ENCODE measurements at places on chromosomes 13 and 19. TPM values are rescaled to one million over a fixed set of nuclear protein-coding genes. Genes with fewer than 3 reads are reported as not detected.

- no peak for DNase-seq
Observed at GRCh38 chr19:16371540-16371986, 46.9 kb downstream of the KLF2 start.

DNA sequence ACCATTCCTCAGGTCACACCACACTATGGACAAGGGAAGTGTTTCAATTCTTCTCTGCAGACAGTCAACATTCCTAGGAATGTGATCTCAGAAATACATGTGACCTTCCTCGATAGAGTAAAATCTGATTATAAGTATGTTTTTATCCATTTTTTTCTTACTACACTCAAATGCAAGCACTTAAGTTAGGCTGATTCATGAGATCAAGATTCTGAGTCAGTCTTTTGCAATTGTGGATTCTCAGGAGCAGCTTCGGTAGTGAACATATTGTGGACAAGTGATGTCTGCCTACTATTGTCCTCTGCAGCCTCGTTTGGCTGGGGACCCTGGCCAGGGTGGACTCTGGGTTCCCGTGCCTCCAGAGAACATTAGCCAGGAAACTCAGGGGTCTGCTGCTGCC, 3.2 kb downstream of the SERPINE3 start:
- DNase-seq, result no peak

DNA sequence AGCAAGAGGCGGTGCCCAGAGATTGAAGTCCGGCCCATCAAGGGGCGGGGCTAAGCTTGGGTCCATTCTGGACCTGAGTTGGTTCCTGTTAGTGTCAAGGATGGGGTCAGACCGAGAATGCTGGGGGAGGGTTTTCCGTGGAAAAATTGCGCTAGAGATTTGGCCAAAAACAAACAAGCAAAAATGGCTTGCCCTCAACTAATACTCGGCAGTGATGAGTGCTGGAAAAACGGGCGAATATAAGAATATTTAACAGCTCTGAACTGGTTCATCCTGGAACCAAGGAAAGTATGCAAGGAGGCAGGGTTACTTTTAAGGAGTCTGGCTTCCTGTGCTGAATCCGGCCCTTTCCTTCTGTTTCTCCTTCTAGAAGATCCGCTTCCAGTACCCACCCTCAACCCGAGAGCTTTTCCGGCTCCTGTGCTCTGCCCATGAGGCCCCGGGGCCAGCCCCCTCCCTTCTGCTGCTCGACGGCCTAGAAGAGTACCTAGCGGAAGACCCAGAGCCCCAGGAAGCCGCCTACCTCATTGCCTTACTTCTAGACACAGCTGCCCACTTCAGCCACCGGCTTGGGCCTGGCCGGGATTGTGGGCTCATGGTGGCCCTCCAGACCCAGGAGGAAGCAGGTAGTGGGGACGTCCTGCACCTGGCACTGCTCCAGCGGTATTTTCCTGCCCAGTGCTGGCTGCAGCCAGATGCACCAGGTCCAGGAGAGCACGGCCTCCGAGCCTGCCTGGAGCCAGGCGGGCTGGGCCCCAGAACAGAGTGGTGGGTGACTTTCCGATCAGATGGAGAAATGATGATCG, 880 bp downstream of the SWSAP1 start:
- no peak for DNase-seq

The FXYD5 gene
- polyA plus RNA-seq, result 41.9 TPM

The CYP4F8 gene
- polyA plus RNA-seq, result not detected

All from kidney (tissue), 22 donors.